ENCODE measurements at places on chromosomes 1 and 21.

GRCh38 chr1:241411776-241412338 is 54.9 kb upstream of the RGS7 start:
- no peak for DNase-seq

GRCh38 chr1:185837711-185838110 is 103.5 kb downstream of the HMCN1 start:
- no peak for DNase-seq

DNA sequence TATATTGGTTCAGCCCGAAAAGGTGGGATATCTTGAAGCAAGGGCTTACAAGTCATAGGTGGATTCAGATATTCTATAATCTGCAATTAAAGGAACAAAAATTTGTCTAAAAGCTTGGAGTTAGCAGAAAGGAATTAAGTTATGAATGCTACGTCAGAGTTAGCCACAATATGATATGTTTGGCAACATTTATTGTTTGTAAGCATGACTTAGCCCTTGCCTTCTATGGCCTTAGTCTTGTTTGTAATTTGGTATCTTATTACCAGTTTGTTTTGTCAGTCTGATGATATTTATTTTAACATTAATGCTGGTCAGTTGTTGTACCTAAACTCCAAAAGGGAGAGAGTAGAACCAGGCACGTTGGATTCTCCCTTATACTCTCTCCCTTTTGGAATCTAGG is 43.1 kb upstream of the SUCO start:
- DNase-seq = no peak

- no peak for DNase-seq
Observed at GRCh38 chr1:119275145-119276134, 93.1 kb upstream of the HAO2 start.

DNA sequence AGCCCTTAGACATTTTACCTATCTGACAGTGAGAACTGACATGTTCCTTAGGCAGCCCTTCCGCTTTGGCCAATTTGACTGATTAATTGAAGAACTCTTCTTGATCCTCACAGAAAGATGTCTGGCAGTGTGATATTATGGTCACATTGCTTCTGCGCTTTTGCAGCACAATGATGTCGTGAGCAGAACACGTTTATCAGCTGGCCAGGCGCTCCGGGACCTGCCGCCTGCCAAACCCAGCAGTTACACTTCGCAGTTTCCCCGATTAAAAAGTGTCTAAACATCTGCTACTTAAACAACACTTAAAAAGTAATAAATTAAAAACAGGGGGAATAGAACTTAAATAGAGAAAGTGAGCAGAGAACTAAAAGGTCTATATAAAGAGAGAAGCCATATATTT is 103.5 kb upstream of the ETS2 start:
- no peak for DNase-seq

GRCh38 chr1:41242342-41243078 is 404 bp upstream of the SCMH1 start:
- DNase-seq = no peak

GRCh38 chr21:38661889-38662568 is 143.7 kb upstream of the ETS2 start:
- no peak for DNase-seq

- DNase-seq = no peak
Observed at GRCh38 chr1:231866392-231867331, 240.1 kb downstream of the DISC1 start.

GRCh38 chr21:38760017-38760761 is 45.5 kb upstream of the ETS2 start:
- no peak for DNase-seq

- no peak for DNase-seq
Observed at GRCh38 chr1:212257157-212257556, 28.1 kb upstream of the PPP2R5A start.

DNA sequence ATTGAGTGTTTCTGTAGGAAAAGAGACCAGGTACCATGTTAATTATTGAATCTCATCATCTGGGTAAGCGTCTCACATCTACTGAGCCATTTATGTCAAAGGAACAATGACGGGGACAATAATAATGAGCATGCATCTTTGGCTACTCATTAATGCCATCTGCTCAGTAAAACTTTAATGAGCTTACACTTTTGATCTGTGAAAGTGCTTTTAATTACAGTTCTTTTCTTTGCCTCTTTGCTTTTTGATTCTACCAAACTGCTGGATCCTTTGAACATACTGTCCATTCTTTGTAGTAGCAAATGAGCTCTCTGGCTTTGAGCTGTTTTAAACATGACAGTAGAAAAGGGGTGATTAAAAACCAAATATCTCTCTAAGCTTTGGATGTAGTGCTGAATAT is 181.2 kb upstream of the IVNS1ABP start:
- DNase-seq = no peak

DNA sequence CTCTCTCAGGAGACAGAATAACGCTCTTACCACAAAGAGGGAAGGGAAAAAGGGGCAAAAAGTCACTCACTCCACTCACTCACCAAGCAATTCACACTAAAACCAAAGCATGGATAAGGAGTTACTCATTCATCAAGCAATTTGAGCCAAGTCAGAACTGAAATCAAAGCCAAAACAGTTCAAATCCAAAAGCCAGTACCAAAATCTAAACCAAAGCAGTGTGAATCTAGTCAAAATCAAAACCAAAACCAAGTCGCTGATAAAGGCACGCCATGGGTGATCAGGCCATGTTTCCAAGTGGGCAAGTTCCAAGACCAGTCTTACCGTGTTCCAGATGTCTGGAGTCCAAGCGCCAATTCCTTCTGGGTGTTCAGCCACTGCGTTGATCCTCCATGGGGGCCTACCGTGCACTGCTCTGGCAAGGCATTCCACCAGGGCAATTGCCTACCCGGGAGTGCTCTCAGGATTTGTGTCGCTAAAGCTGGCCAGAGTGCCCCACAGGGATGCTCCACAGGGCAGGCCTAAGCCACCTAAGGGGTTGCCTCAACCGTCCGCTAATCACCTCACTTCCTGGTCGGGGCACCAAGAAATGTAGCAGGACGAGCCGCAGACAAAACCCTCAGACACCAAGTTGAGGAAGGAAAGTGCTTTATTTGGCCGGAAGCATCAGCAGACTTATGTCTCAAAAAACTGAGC is 142.3 kb downstream of the TRIM33 start:
- no peak for DNase-seq

DNA sequence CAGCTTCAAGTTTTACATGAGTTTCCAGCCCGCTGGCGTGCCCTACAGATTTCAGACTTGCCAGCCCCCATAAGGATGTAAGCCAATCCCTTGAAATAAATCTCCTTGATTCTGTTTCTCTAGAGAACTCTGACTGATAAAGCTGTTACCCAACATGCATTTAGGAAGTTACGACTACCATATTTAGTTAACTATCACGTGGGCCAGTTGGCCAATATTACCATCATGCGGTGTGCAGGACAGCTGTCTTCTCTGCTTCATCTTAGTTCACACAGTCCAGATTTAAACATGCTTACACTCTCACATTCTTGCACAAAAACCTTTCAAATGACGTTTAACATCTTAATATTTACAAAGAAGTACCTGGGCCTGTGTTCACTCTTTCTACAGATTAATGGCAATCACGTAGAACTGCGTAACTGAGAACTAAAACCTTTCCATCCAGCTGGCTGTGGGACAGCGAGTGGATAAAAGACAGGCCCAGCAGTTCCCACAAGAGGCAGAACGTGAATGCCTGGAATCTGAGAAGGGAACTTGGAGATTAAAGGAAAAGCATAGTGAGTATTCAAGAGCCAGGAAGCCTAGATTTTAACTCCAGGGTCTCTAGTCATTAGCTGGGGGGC is 20.8 kb downstream of the FAM177B start:
- DNase-seq = no peak

DNA sequence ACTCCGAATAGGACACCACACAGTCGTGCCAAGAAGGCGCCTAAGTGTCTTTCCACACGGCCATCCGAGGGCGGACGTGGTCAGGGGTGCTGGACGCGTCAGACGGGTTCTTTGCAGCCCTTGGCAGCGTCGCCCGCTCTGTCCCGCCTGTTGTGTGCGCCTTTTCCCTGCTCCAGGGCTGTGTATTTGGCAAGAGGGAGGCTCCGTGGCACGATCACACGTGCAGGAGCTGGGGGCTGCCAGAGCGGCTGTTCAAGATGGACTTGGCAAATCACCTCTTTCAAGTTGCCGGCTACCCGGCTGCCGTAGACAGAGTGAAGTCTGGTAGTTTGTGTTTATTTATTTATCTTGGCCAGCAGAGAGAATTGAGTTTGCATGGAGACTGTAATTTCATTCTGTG is 31.9 kb downstream of the PRKCZ start:
- DNase-seq = no peak

DNA sequence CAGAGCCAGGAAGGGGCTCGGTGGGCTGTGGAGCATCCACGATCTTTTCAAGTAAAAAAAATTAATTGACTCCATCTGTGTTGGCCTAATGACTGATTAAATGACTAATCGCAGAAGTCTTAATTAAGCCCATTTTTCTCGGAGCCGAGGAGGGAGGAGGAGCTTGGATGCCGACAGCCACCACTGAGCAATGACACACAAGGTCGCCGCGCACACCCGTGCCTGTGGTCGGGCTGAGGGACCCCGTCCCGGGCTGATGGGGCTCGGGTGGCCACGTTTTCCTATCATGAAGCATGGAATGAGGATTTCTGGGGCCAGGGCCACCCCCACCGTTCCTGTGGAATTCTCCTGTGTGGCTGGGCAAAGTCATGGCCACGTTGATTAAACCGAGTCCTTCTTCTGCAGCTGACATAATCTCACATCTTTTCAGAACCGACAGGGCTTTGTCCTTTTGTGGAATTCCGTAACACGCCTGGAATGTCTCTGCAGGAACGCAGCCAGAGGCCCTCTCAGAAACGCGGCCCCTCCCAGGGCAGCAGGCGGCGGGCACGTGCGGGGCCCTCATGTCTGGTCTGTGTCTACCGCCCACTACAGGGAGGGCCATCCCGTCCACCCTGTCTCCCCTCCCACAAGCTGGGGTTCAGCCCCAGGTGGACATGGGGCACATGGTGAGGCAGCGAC is 60.7 kb downstream of the MORN1 start:
- DNase-seq = no peak

- no peak for DNase-seq
Observed at GRCh38 chr21:41667136-41667535, 99.7 kb downstream of the RIPK4 start.

GRCh38 chr1:38153778-38154470 is 107.3 kb upstream of the POU3F1 start:
- DNase-seq = no peak
